Kidney glomerular epithelial cell (primary cell): ENCODE measurements at places on chromosomes 5 and 9.

- DNase-seq: peak; percentile 40
Observed at GRCh38 chr5:168132241-168132641, 159.2 kb upstream of the WWC1 start.

- DNase-seq: no peak
Observed at GRCh38 chr5:152329761-152330283, 75.3 kb downstream of the NMUR2 start.

DNA sequence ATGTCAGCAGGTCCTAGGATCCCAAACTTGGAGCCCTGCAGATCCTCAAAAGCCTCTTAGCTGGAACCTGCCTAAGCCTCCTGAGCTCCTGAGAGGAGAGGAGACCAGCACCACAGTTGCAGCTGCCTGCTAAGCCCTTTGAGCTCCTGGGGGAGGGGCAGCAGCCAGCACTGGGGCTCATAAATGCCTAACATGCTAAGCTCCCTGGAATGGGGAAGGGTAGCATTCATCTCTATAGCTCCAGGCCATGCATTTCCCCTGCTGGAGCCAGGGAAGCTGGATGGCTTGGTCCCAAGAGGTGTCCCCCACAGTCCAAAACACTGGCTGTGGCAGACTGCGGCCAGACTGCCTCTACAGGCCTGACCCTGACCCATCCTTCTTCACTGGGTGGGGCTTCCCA is 182.7 kb downstream of the KCNN2 start:
- DNase-seq: no peak

GRCh38 chr5:79448336-79448735 is 65.6 kb downstream of the HOMER1 start:
- DNase-seq: peak; percentile 84

GRCh38 chr5:41156739-41157138 is 56.6 kb downstream of the C6 start:
- DNase-seq: no peak

DNA sequence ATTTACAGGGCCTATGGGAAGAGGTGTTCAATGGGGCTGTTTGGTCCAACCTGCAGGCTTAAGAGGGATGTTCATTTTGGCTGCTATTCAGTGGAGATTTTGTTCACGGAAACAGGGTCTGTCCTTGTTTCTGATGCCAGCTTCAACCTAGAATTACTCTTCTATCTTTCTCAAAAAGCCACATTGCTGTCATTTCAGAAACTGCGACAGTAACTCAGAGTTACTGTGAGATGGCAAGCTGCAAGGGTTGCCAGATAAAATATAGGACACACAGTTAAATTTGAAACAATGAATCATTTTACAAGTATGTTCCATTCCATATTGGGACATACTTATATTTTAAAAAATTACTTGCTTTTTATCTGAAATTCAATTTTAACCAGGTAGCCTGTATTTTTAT is 128.0 kb downstream of the NPR3 start:
- DNase-seq: no peak

- no peak for DNase-seq
Observed at GRCh38 chr5:158886957-158887356, 212.8 kb downstream of the EBF1 start.

GRCh38 chr5:66660396-66660795 is 64.2 kb downstream of the MAST4 start:
- DNase-seq: no peak

GRCh38 chr9:121455527-121456239 is 44.0 kb downstream of the GGTA1 start:
- no peak for DNase-seq
